Activated T-cell treated with anti-CD3 and anti-CD28 coated beads, Interleukin-2, amount 50 U/mL, for 24 hours (primary cell): ENCODE measurements at places on chromosomes 6 and 20.

DNA sequence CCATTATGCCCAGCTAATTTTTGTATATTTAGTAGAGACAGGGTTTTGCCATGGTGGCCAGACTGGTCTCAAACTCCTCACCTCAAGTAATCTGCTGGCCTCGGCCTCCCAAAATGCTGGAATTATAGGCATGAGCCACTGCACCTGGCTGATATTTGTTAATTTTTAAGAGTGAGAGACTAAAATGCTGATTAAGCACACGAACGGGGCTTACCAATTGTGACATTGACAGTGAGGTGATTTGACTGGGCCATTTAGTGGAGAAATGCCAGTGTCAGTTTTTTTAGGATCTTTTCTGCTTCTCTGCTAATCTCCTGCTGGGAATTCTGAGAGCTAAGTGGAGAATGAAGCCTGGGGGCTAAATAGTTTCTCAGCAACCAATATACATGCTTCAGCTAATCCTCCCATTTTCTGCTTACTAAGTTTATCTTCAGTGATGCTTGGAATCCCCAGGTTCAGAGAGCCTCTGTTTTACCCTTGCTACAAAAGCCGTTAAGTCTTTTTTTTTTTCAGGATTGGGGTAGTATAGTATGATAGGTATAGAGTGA lies 9.8 kb upstream of the DEFB123 start:
- no peak overlapping the region for H3K4me3 ChIP-seq
- H3K4me1 ChIP-seq, result no peaks in the 10 kb centered on the region
- no peaks in the 10 kb centered on the region for H3K36me3 ChIP-seq
- peaks cover 26% of the 10 kb centered on the region for H3K27me3 ChIP-seq
- no peak overlapping the region for H3K27ac ChIP-seq

GRCh38 chr20:33005908-33006775 lies 1.4 kb upstream of the BPIFB2 start:
- no peaks in the 10 kb centered on the region for H3K36me3 ChIP-seq
- no peaks in the 10 kb centered on the region for H3K27me3 ChIP-seq
- DNase-seq, result no peak
- no peak overlapping the region for H3K4me3 ChIP-seq
- H3K27ac ChIP-seq, result no peak overlapping the region

DNA sequence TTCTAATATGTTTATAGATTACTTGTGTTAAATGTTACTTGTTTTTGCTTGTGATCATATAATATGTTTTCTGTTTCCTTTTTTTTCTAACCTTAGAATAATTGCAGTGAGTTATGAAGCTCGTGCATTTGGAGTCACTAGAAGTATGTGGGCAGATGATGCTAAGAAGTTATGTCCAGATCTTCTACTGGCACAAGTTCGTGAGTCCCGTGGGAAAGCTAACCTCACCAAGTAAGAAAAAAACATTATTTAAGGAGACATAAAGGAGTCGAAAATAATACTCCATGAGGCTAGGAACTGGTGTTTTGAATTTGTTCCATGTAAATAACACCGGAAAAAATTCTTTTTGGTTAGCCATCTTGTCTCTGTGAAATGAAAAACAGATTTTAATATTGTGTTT lies 6.9 kb downstream of the POLH start:
- peaks cover 71% of the 10 kb centered on the region for H3K36me3 ChIP-seq
- no peak overlapping the region for H3K4me3 ChIP-seq
- peaks cover 43% of the 10 kb centered on the region for H3K4me1 ChIP-seq
- no peak overlapping the region for H3K27ac ChIP-seq
- DNase-seq, result no peak

DNA sequence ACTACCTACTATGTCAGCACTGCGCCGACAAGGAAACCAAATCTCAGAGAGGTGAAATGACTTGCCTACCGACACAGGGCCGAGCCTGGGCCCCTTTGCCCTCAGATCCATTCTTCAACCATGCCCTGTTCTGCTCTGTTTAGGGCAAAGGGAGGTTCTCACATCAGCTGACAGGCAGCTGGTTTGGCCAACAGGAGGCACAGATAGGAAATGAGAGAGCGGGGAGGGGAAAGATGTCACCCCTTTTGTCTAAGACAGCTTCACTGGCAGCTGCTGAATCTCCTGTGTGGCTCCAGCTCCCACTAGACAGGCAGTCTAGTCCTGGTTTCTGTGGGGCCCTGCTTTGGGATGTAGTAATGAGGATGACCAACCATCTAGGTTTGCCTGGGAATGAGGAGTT lies 158.7 kb downstream of the TMEM200A start:
- no peak for DNase-seq
- H3K27me3 ChIP-seq, result no peaks in the 10 kb centered on the region
- no peak overlapping the region for H3K4me3 ChIP-seq
- no peaks in the 10 kb centered on the region for H3K36me3 ChIP-seq

GRCh38 chr6:129329678-129330077 lies 380.3 kb downstream of the ARHGAP18 start:
- H3K4me3 ChIP-seq, result no peak overlapping the region
- DNase-seq, result no peak
- no peak overlapping the region for H3K27ac ChIP-seq
- H3K27me3 ChIP-seq, result peaks cover 4% of the 10 kb centered on the region

- H3K27ac ChIP-seq, result peak overlapping the region; percentile 82
- H3K36me3 ChIP-seq, result peaks cover 11% of the 10 kb centered on the region
- peak overlapping the region; percentile 85 for H3K4me3 ChIP-seq
- peak; percentile 90 for DNase-seq
- H3K4me1 ChIP-seq, result peaks cover 22% of the 10 kb centered on the region
Measured at GRCh38 chr20:33732166-33732970, 572 bp downstream of the ZNF341 start.

- no peaks in the 10 kb centered on the region for H3K36me3 ChIP-seq
- DNase-seq, result no peak
- H3K27ac ChIP-seq, result no peak overlapping the region
- no peaks in the 10 kb centered on the region for H3K4me1 ChIP-seq
Measured at GRCh38 chr20:2059411-2059810, 42.2 kb upstream of the STK35 start.

DNA sequence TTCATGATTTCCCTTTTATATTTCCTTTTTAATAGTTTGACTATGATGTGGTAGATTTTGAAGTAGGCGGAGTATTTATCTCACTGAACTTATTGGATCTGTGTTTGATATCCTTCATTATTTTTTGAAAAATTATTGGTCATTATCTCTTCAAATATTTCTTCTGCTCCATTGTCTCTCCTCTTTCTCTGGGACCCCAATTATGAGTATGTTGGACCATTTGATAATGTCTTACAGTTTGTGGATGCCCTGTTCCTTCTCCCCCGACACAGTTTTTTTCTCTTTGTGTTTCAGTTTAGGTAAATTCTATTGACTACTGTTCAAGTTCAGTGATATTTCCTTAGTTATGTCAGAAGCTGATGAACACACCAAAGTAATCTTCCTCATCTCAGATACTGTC lies 49.4 kb upstream of the COL10A1 start:
- peaks cover 40% of the 10 kb centered on the region for H3K36me3 ChIP-seq
- H3K4me3 ChIP-seq, result no peak overlapping the region
- no peak for DNase-seq
- H3K27me3 ChIP-seq, result no peaks in the 10 kb centered on the region

DNA sequence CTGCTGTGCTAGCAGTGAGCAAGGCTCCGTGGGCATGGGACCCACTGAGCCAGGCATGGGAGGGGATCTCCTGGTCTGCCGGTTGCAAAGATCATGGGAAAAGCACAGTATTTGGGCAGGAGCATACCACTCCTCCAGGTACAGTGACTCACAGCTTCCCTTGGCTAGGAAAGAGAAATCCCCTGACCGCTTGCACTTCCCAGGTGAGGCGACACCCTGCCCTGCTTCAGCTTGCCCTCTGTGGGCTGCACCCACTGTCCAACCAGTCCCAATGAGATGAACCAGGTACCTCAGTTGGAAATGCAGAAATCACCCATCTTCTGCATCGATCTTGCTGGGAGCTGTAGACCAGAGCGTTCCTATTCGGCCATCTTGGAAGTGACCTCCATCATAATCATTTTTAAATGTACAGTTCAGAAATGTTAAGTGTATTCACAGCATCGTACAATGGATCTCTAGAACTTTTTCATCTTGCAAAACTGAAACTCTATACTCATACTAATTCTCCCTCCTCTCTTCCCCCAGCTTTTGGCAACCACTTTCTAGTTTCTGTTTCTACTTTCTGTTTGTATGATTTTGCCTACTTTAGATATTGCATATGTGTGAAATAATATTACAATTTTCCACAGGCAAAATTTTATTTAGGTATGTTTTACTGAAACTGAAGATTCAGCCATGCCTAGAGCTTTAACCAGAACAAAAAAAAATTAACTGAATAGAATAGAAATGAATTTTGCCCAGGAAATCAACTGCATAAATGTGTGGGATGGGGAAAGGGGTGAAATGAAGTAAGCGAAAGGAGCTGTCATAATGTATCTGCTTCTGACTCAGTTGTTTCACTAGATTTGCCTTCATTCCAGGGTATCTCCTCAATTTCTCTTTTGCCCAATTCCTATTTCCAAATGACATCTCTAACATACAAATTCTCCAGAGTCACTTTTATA lies 100.0 kb downstream of the RWDD2A start:
- H3K4me3 ChIP-seq, result no peak overlapping the region
- peaks cover 72% of the 10 kb centered on the region for H3K27me3 ChIP-seq
- H3K27ac ChIP-seq, result peak overlapping the region; percentile 44
- H3K36me3 ChIP-seq, result no peaks in the 10 kb centered on the region
- H3K4me1 ChIP-seq, result peaks cover 10% of the 10 kb centered on the region
- DNase-seq, result no peak
